RPMI7951 (cell line): ENCODE measurements at places on chromosomes 3 and 15.

GRCh38 chr3:48077815-48078214 is 61.6 kb upstream of the MAP4 start:
- peak; percentile 58 for DNase-seq

DNA sequence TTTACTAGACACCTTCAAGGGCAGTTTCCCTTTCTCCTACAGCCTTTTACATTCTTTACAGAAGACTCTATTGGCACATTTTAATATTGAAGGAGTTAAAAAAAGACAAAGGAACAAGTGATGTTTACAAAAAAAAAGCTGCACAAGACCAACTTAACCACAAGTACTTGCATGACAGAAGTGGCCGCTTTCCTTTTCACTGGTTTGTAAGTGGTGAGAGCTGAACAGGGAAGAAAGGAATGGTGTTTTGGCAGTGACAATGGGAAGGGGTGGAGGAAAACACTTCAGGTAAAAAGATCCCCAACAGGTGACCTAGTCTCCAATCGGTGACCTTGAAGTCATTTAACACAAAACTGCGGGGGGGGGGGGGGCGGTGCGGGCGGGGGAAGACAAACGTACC is 1.1 kb downstream of the WDR72 start:
- DNase-seq = no peak

DNA sequence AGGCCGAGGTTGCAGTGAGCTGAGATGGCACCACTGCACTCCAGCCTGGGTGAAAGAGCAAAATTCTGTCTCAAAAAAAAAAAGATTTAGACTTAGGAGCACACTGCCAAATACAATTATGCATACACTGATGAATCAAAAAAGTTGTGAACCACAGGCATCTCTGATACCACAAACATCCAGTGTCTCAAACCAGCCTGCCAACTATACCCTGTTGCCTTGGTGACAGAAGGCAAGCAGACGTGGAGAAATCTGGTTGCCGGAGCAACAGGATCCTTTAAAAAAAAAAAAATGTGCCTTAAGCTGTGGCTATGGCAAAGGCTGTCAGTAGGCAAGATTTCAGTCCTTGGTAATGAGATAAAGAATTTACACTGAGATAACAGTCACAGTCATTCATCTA is 202.3 kb downstream of the NEK10 start:
- DNase-seq = peak; percentile 96

- no peak for DNase-seq
These were observed 31.5 kb downstream of the MBNL1 start for GRCh38 chr3:152300029-152300731.

GRCh38 chr3:52531860-52532516 is 1.7 kb downstream of the NT5DC2 start:
- DNase-seq = no peak
